A549 treated with RU486 at 1 μM for 4 hours (cell line): ENCODE measurements at places on chromosomes 4 and X. TPM values are rescaled to one million over a fixed set of nuclear protein-coding genes. Genes with fewer than 3 reads are reported as not detected.

The PCSK1N gene
- 21.2 to 60.8 TPM (median 51.8 TPM) in 5 replicates for total RNA-seq

The MAP3K15 gene
- total RNA-seq: 1.4 to 2.1 TPM (median 1.7 TPM) in 5 replicates

The ABCG2 gene
- total RNA-seq: 18.4 to 22.9 TPM (median 22.2 TPM) in 5 replicates

The USP51 gene
- total RNA-seq: 0.30 to 0.49 TPM (median 0.45 TPM) in 5 replicates

The ADAM29 gene
- total RNA-seq: not detected in 5 replicates

The DCTD gene
- total RNA-seq: 70.9 to 80.2 TPM (median 75.6 TPM) in 5 replicates

The AADAT gene
- 7.7 to 10.2 TPM (median 8.1 TPM) in 5 replicates for total RNA-seq

The CDKL5 gene
- total RNA-seq: 2.6 to 5.6 TPM (median 4.7 TPM) in 5 replicates

The NPY2R gene
- 0.05 to 0.09 TPM (median 0.05 TPM) in 3 of 5 replicates, not detected in the others for total RNA-seq

The USP17L21 gene
- not detected in 5 replicates for total RNA-seq

The FGF13 gene
- total RNA-seq: not detected in 5 replicates

The GLRA3 gene
- total RNA-seq: not detected in 5 replicates

The GPC4 gene
- total RNA-seq: not detected in 5 replicates

The CXCL5 gene
- 28.2 to 55.2 TPM (median 49.5 TPM) in 5 replicates for total RNA-seq
